ENCODE measurements at places on chromosomes 4 and X.

DNA sequence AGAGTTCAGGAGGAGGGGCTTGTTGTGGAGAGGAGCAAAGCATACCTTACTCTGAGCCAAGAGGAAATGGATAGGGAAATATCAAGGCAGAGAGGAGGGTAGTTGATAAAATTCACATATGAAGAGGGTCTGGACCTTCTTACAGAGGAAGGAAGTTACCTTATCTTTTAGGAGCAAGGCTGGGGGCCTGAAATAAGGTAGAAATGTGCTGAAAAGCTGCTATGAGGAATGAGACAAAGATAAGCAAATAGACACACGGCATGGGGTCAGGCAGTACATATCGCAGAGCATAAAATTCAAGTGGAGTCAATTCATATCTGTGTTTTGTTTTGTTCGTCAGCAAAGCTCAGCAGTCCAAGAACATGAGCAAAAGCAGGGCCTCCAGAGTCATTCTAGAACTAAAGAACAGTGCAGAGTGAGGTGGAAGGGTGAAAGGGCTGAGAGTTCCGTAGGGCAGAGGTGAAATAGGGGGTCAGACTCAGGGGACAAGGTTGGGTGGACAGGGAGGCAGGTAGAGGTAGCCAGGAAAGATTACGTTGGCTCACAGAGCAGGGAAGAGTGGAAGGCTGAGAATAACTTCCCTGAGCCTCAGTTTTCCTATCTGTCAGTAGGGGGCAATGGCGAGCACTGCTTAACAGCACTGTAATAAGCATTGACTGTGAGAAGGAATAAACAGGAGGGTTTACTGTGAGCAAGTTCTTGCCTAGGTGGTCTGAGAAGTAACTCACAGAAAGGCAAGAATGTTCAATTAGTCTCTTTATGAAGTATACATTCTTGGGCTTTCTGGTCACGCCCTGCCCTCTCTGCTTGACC is 9.2 kb downstream of the VSIG4 start:
- DNase-seq: no peak

GRCh38 chrX:148601034-148601433 is 100.6 kb downstream of the AFF2 start:
- no peak for DNase-seq

DNA sequence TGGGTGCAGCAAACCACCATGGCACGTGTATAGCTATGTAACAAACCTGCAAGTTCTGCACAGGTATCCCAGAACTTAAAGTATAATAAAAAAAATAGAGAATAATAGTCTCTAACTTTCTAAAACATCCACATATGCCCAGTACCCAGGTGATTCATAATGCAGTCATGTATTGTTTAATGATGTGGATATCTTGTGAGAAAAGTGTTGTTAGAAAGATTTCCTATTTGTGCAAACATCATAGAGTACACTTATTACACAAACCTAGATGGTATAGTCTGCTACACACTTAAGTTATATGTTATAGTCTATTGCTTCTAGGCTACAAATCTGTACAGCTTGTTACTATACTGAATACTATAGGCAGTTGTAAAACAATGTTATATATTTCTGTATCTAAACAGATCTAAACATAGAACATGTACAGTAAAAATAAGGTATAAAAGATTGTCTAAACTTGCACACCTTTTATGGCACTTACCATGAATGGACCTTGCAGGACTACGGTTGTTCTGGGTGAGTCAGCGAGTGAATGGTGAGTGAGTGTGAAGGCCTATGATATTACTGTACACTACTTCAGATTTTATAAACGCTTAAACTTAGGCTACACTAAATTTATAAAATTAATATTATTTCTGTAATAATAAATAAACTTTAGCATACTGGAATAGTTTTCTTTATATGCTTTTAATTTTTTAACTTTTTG is 232.2 kb upstream of the SLIT2 start:
- DNase-seq: no peak

- no peak for DNase-seq
Observed at GRCh38 chrX:48306175-48306574, 50.3 kb downstream of the SSX3 start.

GRCh38 chrX:72253686-72254085 is 14.9 kb upstream of the ERCC6L start:
- no peak for DNase-seq

DNA sequence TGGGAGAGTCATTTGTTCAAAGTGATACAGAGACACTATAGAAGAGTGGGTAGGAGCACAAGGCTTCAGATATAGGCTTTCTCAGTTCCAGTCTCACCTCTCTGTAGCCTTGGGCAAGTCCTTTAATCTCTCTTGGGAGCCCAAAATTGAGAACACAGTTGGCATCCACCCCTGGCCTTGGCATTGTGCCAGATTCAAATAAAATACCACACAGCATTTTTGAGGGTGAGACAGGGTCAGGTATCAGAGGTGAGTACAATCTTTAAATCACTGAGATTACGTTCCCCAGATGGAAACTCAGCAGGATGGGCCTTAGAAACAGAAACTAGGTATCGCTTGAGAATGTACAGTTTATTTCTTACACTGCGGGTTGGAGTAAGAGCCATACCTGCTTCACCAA is 25.2 kb upstream of the SMIM10L2A start:
- no peak for DNase-seq

- no peak for DNase-seq
Observed at GRCh38 chr4:15233626-15234025, 194.2 kb upstream of the C1QTNF7 start.

DNA sequence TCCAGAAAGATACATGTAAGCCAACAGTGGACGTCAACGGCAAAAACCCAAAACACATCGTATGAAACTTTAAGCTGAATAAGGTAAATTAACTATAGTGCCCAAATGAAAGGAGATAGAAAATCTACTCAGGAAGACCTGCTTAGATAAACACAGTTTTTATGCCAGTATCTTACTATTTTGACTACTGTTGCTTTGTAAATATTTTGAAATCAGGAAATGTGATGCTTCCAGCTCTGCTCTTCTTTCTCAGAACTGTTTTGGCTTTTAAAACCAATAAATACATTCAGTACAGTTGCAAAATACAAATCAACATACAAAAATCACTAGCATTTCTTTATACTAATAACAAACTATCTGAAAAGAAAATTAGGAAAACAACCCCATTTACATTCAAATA is 83.8 kb downstream of the SMARCA5 start:
- no peak for DNase-seq

GRCh38 chr4:183408796-183409195 is 35.6 kb upstream of the CDKN2AIP start:
- DNase-seq: no peak
